RKO (cell line): ENCODE measurements at places on chromosomes 4 and X.
A peak's percentile ranks its signal among the peaks of the same experiment; 100 is the strongest.

DNA sequence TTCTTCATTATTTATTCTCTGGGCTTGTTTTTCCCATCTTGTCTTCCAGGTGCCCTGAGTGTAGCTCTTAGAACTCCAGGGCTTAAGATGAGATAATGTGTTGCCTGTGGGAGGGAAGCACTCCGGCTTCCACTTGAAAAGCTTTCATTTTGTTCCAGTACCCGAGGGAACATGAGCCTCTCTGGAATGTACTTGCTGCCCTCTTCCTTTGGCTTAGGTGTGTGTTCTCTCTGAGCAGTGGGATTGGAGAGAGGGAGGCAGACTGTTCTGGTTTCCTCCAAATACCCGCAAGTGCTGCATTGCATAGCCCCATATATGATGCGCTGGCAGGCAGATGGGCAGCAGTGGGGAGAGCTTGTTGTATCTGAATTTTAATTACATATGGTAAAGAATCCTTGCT is 861 bp upstream of the DTHD1 start:
- DNase-seq, result no peak

DNA sequence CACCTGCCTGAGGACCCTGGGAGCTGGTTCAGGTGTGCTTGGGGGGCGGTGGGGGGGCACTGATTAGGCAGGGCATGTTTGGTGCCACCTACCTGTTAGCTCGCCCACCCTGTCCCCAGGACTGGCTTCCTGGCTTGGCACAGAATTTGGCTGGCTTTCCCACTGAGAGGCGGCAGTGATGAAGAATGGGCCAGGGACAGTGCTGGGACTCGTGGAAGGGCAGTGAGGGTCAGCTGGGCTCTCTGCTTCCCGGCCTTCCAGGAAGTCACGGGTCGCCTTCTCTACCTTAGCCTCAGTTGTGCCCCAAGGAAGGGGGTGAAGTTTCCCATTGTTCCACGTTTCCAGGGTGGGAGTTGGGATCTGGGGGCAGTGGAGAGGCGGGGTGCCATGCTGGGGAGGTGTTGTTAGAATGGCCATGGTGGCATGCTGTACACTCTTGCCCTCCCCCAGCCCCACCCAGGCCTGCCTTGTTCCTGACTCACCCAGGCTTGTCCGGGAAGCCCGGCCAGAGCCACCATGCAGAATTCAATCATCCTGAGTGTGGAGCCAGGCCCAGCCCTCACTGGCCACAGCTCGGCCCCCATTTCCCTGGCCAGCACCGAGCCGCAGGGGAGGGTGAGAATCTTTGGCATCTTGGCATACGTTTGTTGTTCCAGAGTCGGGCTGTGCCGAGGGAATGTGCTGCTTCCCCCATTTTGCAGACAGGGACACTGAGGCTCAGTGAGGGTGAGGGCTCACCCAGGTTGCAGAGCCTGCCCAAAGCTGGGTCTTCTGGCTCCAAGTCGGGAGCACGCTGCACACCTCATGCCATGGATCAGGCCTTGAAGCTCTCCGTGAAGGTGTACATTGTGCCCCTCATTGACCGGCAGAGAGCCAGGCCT is 21.9 kb upstream of the GPR78 start:
- no peak for DNase-seq

- no peak for DNase-seq
These were observed 48.2 kb downstream of the CPLX1 start for GRCh38 chr4:777520-778262.

DNA sequence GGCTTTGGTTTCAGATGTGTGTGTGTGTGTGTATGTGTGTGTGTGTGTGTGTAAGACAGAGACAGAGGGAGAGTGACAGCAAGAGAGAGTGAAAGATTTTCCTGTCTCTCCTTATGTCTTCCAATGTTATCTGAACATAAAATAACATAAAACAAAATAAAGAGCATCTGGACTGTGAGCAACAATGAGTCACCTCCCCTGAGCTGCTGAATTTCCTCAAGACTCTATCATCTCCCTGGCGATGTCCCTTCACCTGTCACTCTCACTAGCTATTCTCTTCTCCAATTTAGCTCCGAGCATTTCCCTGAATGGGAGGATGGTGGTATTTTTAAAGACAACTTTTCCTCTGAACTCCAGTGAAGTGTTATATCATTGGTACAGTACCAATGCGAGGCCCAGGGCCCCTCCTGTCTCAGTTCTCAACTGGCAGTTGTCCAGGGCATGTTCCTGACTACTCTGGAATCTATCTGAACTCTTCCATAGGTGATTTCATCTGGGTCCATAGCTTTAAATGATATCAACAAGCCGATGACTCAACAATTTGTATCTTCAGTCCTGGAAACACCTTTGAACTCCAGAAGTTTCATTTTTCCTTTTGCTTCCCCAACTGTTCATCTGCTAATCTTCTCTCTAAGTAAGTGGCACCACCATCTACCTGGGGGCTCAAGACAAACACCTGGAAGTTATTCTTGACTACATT is 195.0 kb upstream of the CLNK start:
- DNase-seq, result no peak

DNA sequence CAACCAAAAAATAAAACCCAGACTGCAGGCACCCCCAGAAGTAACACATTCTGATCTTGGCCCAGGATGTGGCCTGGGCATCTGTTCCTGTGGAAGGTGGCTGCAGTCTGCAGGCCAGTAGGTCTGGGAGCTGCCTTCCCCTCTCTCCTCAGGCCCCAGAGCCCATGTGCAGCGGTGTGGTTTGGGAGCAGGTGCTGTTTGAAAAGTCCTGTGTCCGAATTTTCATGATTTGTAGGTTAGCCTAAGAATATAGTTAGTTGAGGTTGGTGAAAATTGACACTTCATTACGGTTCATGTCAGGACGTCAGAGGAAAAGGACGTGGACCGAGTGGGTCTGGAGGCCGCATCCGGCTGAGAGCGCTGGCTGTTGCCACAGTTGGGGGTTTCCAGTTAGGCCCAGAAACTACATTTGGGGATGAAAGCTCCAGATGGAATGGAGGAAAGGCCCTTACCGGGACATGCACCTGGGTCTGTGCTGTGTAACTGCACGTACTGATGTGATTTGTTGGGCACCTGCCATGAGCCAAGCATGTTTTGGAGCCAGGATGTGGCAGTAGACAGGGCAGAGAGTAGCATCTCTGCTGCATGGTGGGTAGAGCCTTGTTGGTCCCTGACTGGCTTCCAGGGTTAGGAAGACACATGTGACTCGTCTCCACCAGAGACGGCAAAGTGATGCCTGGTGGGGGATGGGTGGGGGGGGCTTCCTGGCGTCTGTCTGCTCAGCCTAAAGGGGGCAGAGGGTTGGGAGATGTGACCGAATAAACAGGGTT is 21.7 kb upstream of the HGFAC start:
- DNase-seq, result no peak

GRCh38 chr4:159185591-159186023 is 82.7 kb downstream of the RAPGEF2 start:
- DNase-seq, result no peak

DNA sequence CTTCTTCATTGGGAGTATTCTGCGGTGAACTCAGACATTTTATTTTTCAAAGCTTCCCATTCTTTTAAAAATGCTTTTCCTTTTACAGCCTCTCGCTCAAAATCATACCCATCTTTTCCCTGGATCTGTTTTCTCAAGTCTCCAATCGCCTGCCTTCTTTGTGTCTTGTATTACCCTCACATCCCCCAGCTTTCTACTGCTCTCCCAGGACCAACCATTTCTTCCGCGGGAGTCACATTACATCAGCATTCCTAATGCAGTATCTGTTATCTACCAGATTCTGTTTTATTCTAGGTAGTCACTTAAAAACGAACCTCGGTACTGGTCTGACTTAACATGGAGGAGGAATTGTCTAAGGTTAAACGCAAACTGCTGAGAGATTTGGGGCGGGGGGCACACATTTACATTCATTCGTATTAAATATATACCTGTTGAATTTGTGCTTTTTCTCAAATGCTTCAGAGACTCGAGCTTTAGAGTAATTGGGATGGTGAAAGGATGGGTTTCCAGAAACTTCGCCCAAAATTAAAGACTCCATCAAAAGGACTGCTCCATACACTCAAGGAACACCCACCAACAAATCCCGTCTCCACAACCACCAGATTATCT is 493 bp upstream of the UCHL1 start:
- DNase-seq, result no peak

GRCh38 chr4:144355811-144356757 is 215.6 kb upstream of the GYPA start:
- DNase-seq, result peak; percentile 74

- DNase-seq, result peak; percentile 30
These were observed 71.8 kb upstream of the NR3C2 start for GRCh38 chr4:148514041-148514440.

DNA sequence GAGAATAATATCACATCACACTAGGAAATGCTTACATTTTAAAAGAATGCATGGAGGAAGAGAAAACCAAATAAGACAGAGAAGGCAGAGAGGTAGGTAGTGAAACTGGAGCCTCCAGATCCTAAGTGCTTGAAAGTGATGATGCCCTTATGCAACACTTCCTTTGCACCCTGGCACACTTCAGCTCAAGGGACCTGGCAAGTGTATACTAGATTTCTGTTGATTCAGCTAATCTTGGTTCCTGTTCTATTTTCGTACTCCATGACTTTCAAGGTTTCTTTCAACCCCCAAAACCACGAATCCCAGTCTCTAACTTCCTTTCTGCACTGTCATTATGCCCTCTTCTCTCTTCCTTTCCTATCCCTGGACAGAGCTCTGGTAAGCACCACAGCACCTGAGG is 36.9 kb upstream of the SH3KBP1 start:
- no peak for DNase-seq

DNA sequence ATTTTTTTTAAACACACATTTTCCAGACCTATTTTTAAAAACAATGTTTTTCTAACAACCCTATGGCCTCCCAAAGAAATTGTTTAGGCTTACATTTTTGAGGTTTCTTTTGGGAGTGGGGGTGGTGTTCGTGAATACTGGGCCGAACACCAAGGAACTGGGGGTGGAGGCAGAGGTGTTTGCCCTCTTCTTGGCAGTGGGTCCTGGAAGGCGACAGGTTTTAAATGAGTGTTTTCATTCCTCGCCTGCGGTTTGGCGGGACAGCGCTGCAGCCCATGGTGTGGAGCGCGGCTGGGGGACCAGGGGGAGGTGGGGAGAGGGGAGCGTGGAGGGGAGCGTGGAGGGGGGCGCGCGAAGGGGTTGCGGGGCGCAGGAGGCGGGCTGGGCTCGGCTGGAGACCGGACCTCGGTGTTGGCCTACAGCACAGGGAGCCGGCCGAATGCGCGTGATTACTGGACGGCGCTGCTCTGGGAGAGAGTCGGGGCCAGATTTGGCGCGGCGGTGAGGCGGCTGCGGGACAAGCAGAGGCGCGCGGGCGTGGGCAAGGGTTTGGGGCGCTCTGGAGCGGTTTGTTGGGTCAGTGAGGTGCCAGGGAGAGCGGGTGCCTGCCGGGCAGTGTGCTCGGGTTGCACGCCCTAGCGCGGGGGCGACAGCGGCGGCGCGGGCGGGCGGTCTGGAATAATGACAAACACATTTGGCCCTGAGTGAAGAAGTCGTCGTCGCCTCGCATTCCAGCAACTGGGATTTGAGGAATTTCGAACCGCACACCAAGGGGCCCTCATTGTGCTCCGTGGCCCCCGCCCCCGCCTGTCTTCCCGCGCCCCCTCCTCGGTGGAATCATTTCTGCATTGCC is 764 bp downstream of the PDGFRA start:
- DNase-seq, result no peak

DNA sequence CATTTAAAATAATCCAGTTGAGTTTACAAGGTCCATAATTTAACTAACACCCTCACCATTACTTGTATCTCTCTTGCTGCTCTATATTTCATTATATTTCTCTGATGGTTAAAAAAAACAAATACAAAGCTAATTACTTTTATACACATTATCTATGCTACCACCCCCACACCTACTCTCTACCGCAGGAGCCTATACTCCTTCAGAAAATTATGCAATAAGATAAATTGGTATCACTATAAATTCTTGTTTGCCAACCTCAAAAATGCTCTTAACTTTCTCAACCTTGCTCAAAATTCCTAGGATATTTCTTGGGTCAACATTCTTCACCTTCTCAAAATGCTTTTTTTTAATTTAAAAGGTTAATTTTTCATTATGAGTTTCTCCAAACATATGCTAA is 282.7 kb downstream of the KCTD8 start:
- DNase-seq, result no peak

DNA sequence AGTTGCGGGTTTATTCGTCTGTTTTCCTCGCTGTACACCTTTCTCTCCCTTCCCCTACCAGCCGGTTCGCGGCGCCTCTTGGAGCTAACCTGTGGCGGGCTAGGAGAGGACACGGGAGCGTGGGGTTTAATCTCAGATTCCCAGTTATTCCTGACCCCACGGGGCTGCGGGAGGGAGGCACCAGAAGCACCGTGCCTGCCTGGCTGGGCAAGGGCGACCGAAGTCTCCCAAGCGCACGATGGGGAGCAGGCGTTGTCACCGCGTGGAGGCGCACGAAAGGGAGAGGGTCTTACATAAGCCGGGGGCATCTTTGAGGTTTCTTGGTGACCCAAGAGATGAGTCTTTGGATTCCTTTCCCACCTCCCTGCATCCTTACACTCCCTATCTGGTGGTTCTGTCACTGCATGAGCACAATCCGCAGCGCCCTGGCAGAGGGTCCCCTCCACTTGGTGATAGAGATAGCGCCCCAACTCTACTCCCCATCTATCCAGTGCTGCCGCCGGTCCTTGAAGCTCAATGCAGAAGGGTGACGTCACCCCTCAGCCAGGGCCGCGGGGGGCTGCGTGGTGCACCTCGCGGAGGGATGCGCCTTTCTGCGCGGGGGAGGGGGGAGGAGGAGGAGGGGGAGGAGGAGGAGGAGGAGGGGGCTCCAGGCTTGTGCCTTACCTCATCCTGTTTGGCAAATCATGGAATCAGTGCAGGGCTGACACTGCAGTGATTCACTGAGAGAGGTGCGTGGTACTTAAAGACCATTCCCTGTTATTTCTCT is 793 bp downstream of the TSPAN7 start:
- DNase-seq, result no peak

- DNase-seq, result no peak
These were observed 38.0 kb upstream of the TMPRSS11F start for GRCh38 chr4:68167706-68168105.

DNA sequence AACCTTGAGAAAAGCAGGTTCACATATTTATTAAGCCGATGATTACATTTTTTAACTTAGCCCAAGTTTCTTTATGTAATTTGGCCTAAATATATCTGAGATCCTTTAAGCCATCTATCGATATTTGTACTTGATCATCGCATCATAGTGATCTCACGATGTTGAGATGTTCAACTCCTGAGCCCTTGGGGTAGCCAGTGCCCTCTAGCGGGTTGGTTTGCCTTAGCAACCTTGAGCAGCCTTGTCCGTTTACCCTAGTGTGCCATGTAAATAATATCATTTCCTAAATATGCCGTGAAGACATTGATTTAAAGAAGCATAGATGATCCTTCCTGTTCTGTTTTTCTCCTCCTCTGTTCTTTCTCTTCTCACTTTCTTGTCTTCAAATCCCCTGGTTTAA is 432.2 kb downstream of the RPA4 start:
- DNase-seq, result no peak

DNA sequence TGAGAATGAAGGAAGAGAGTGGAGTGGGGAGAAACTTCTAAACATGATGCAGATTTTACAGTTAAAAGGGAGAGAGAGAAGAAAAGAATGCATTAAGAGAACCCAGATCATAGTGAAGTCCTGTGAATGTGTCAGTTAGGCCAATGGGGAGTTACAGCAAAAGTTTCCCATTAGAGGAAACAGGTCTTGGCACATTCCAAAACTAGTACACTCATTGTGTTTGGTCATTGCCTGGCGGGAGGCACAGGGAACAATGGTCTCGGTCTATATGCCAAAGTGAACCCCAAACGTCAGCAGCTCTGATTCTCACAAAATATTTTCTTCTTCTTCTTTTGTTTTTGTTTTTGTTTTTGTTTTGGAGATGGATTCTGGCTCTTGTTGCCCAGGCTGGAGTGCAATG is 284.5 kb upstream of the CTSO start:
- DNase-seq, result no peak
